ENCODE measurements at places on chromosomes 7 and 10. TPM values are rescaled to one million over a fixed set of nuclear protein-coding genes. Genes with fewer than 3 reads are reported as not detected.

Gene GTPBP10
- 25.1 TPM for total RNA-seq

Gene HIBADH
- total RNA-seq = 23.2 TPM

Gene LBX1
- total RNA-seq = not detected

Gene LIPM
- not detected for total RNA-seq

Gene CAMK2B
- total RNA-seq = 9.3 TPM

Gene SFTPA2
- not detected for total RNA-seq

GRCh38 chr10:122531939-122532338 is 28.6 kb upstream of the DMBT1 start:
- no peak for DNase-seq
- H3K36me3 ChIP-seq = no peaks in the 10 kb centered on the region
- H3K27ac ChIP-seq = no peak overlapping the region
- H3K4me1 ChIP-seq = peaks cover 15% of the 10 kb centered on the region

DNA sequence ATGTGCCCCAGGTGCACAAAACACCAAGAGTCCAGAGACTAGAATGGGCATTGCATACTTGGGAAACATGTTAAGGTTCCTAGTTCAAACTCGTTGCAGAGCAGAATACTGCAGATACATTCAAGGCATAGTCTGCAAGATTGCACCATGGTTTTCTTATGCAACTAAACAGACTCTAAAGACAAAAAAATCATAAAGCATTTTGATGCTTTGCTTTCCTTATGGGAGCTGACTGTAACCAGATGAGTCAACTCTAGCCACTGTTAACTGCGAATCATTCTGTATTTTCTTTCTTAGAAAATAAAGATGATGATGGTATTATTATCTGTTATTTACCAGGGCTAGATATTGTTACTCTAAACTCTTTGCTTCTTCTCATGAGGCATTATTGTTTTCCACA is 19.7 kb downstream of the TRUB1 start:
- H3K36me3 ChIP-seq = peaks cover 15% of the 10 kb centered on the region
- H3K27me3 ChIP-seq = no peaks in the 10 kb centered on the region
- no peak overlapping the region for H3K27ac ChIP-seq

- H3K27me3 ChIP-seq = no peaks in the 10 kb centered on the region
- H3K4me1 ChIP-seq = peaks cover 37% of the 10 kb centered on the region
- no peak overlapping the region for H3K4me3 ChIP-seq
- peak overlapping the region; percentile 92 for H3K27ac ChIP-seq
- no peak for DNase-seq
These were observed 31.3 kb downstream of the DDC start for GRCh38 chr7:50533866-50534265.

DNA sequence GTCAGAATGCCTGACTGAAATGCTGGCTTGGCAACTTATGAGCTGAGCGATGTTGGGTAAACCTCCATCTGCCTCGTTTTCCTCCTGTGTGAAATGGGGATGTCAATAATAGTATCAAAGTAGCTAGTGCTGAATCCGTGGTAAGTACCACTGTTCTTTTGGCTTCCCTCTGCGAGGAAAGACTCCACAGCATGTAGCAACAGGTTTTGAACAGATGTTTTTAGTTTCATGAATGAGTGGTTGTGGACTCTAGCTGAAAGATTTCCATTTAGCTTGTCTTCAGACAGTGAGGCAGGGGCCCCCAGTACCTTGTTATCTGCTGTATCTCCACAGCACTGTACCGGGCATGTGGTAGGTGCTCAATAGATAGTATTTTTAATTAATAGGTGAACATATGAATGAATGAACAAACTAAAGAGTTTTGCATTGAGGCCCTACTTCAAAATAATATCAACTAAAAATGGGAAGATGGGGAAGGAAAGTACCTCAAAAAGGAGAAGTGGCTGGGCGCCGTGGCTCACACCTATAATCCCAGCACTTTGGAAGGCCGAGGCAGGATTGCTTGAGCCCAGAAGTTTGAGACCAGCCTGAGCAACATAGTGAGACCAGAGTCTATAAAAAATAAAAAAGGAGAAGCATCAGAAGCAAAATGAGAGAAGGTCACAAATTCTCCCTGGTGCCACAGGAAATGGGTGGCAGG is 5.6 kb upstream of the DLG5 start:
- H3K36me3 ChIP-seq = no peaks in the 10 kb centered on the region
- no peaks in the 10 kb centered on the region for H3K27me3 ChIP-seq
- peaks cover 11% of the 10 kb centered on the region for H3K4me1 ChIP-seq
- no peak overlapping the region for H3K27ac ChIP-seq
- no peak for DNase-seq
- no peak overlapping the region for H3K4me3 ChIP-seq

GRCh38 chr10:132827861-132828539 is 42.1 kb upstream of the NKX6-2 start:
- peaks cover 2% of the 10 kb centered on the region for H3K36me3 ChIP-seq
- H3K4me1 ChIP-seq = no peaks in the 10 kb centered on the region
- H3K4me3 ChIP-seq = no peak overlapping the region
- peaks cover 34% of the 10 kb centered on the region for H3K27me3 ChIP-seq
- DNase-seq = no peak
- H3K27ac ChIP-seq = peak overlapping the region; percentile 80

GRCh38 chr10:1608851-1609647 is 128.3 kb downstream of the ADARB2 start:
- H3K36me3 ChIP-seq = no peaks in the 10 kb centered on the region
- peaks cover 64% of the 10 kb centered on the region for H3K27me3 ChIP-seq
- H3K27ac ChIP-seq = no peak overlapping the region
- DNase-seq = no peak
- peaks cover 4% of the 10 kb centered on the region for H3K4me1 ChIP-seq

- no peak overlapping the region for H3K4me3 ChIP-seq
- DNase-seq = no peak
- H3K36me3 ChIP-seq = peaks cover 13% of the 10 kb centered on the region
- H3K27me3 ChIP-seq = no peaks in the 10 kb centered on the region
- H3K27ac ChIP-seq = no peak overlapping the region
These were observed 50.7 kb upstream of the TMEM236 start for GRCh38 chr10:17701301-17701700.

DNA sequence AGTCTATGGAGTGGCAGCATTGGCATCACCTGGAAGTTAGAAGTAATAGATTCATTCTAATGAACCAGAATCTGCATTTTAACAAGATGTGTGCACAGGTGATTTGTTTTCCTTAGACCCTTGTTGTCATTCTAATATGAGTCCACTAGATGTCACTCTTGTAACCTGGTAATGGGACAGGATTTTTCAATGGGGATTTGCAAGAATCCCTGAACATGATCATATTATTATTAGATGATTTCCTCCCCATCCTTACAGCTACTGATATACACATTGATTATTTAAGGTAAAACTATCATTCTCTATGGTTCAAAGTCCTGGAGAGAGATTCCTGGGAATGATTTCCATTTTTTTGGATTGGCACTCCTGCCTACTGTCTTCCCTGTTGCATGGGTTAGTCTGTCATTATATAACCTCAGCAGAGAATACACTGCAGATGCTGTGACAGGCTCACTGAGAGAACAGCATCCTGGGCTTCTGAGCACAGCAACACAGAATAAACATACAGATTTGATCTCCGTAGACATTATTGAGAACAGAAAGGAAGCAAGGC is 194.9 kb downstream of the SUGCT start:
- H3K27ac ChIP-seq = no peak overlapping the region
- no peak for DNase-seq
- H3K36me3 ChIP-seq = no peaks in the 10 kb centered on the region

DNA sequence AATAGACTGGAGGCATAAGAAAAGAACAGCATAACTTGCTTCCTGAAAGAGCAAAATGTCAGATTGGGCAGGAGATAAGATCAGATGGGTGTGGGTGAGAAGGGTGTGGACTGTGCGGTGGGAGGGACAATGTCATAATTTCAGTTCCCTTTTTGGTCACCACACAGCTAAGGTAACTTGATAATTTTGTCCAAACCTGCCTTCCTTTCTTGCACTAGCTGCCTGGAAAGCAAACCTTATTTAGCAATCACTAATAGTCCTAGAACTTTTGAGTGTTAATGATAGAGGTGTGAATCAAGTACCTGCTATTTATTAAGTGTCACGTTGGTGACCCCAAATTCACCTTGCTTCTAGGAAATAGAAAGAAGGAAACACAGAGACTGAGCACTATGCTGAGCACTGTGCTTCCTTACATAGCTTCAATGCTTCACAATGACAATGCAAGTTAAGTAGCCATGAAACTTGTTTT is 72.4 kb upstream of the SP4 start:
- H3K27ac ChIP-seq = no peak overlapping the region
- no peak overlapping the region for H3K4me3 ChIP-seq
- H3K27me3 ChIP-seq = peaks cover 6% of the 10 kb centered on the region

- no peak for DNase-seq
- no peak overlapping the region for H3K27ac ChIP-seq
- no peaks in the 10 kb centered on the region for H3K27me3 ChIP-seq
- no peak overlapping the region for H3K4me3 ChIP-seq
- peaks cover 8% of the 10 kb centered on the region for H3K36me3 ChIP-seq
These were observed 8.0 kb downstream of the PWWP2B start for GRCh38 chr10:132404911-132405462.

DNA sequence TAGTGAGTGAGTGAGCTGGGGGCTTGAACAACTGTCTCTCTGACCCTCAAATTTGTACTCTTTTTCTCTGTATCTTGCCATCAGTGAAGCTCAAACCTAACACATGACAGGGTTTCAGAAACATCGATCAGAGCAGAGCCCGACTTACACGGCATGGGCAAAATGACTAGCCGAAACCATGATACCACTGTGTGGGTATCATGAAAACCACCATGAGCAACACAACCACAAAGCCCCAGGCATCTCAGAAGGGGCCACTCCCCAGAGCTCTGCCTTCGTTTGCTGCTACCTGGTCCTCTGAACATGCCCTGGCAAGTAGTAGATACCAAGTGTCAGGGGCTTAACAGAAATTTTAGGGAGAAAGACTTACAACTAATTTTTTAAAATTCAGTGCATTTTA is 308.5 kb downstream of the WDR11 start:
- peaks cover 2% of the 10 kb centered on the region for H3K36me3 ChIP-seq
- H3K27ac ChIP-seq = no peak overlapping the region
- no peak for DNase-seq
- no peak overlapping the region for H3K4me3 ChIP-seq
- peaks cover 22% of the 10 kb centered on the region for H3K4me1 ChIP-seq
- H3K27me3 ChIP-seq = no peaks in the 10 kb centered on the region

- H3K27me3 ChIP-seq = no peaks in the 10 kb centered on the region
- H3K36me3 ChIP-seq = no peaks in the 10 kb centered on the region
- H3K4me1 ChIP-seq = peaks cover under 1% of the 10 kb centered on the region
- no peak for DNase-seq
- no peak overlapping the region for H3K4me3 ChIP-seq
These were observed 127.5 kb downstream of the CUBN start for GRCh38 chr10:17001961-17002749.

DNA sequence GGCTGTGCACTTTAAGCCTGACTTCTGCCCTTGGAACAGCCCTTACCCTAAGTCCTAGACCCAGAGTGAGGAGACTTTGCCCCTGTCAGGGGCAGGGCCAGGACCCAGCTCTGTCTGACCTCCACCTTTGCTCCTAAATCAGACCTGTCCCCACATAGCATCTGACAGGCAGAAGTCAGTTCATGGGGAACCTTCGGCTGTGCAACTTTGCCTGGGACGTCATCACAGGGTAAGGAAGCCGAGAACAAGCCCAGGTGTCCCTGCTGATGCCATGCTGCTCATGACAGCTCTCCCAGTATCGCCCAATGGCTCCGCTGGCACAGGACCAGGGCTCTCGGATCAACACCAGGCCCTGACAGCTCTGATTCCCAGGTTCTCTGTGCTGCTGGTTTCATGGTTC is 55.4 kb downstream of the TNS3 start:
- H3K27me3 ChIP-seq = no peaks in the 10 kb centered on the region
- peaks cover 30% of the 10 kb centered on the region for H3K36me3 ChIP-seq
- H3K27ac ChIP-seq = no peak overlapping the region
- DNase-seq = no peak

DNA sequence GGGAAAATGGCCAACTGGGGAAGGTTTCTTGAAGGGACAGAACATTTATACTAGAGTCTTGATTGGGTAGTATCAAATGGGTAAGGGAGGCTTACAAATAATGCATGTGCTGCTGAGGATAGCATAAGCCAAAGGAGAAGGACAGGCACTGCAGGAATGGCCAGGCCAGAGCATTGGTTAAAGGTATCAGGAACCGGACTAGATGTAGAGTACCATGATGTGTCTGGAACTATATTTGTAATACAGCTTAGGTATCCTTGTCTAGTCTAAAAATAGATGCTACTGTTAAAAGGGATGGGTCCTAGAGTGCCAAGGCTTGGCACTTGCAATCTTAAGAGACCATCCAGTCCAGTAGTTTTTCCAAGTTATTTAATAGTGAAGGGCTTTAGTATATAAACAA is 20.3 kb downstream of the TMEM243 start:
- DNase-seq = no peak
- H3K36me3 ChIP-seq = peaks cover 59% of the 10 kb centered on the region
- no peak overlapping the region for H3K4me3 ChIP-seq
- H3K27ac ChIP-seq = peak overlapping the region; percentile 35

DNA sequence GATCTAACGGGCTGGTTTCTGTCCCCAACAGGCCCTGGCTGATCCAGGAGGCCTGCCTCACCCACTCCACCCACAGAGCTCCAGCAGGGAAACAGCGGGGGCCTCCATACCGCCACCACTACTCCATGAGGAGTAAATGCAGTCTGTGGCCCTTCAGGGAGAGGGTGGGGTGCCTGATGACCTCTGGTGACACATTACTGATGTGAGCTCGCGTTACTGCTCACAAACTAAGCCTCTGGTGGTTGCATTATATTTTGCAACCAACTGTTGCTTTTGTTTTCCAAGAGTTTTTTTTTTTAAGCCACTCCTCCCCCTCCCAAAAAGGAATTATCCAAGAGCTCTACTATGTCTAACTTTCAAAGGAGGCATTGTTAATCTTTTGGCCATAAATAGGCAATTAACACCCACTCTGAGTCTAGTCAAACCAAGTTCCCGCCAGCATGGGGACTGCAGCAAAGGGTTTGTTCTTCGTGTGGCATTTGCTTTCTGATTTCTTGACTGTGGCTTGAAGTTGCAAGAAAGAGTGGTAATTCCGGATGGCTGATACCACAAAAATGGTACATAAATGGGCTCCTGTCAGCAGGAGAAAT is 72.6 kb downstream of the FAM53B start:
- H3K27ac ChIP-seq = peak overlapping the region; percentile 86
- H3K4me3 ChIP-seq = no peak overlapping the region
- H3K36me3 ChIP-seq = peaks cover 2% of the 10 kb centered on the region
- no peaks in the 10 kb centered on the region for H3K27me3 ChIP-seq
- no peak for DNase-seq

DNA sequence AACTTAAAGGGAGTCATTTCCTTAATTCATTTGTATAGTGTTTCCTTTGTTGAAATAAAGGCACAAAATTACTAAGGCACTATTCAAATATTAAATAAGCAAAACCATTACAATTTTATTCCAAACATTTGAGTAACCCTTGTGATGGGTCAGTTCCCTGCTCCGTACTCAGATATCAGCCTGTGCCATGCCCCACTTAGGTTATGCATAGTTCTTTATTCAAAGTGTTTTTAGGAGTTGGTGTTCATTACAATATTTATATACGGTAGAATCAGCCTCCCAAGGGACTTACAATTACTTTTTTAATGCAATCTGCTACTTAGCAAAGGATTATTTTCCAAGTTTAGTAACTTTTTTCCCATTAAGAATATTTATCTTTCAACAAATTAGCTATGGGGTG is 119.3 kb upstream of the SEMA3D start:
- no peaks in the 10 kb centered on the region for H3K27me3 ChIP-seq
- H3K4me3 ChIP-seq = no peak overlapping the region
- no peak for DNase-seq
- H3K4me1 ChIP-seq = peaks cover 6% of the 10 kb centered on the region
- H3K27ac ChIP-seq = no peak overlapping the region
- H3K36me3 ChIP-seq = no peaks in the 10 kb centered on the region

Measured in progenitor cell of endocrine pancreas (in vitro differentiated cells).